Right lung (tissue), 10 donors: ENCODE measurements at places on chromosomes 2 and 18.

GRCh38 chr18:78769502-78770105 is 210.0 kb upstream of the SALL3 start:
- DNase-seq: no peak

DNA sequence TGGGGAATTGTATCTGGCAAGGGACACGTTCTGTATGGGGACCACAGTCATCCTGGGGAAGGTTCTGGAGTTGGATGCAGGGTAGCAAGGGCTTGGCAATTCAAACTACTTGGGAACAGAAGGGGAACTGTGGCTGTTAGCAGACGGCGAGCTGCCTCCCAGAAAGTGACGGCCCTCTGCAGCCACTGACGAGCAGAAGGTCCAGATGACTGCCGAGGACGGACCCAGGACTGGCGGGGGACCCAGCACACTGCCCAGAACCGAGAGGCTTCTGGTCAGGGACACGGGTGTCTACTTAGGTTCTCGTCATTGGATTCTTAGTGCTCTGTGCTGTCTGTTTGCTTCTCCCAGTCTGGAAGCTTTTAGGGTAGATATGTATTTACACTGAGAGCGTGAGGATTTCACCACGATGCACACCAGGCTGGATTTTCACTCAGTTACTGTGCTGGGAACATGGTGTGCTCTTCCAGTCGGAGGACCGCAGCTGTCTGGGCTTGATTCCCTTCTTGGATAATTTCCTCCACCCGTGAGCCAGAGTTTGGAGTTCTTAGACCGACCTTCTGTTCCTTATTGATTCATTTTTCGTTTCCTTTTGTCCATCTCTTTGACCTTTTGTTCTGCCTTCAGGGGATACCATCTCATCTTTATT is 13.4 kb downstream of the GPR35 start:
- DNase-seq: no peak

GRCh38 chr2:127570282-127571250 is 35.1 kb downstream of the MYO7B start:
- DNase-seq: no peak

DNA sequence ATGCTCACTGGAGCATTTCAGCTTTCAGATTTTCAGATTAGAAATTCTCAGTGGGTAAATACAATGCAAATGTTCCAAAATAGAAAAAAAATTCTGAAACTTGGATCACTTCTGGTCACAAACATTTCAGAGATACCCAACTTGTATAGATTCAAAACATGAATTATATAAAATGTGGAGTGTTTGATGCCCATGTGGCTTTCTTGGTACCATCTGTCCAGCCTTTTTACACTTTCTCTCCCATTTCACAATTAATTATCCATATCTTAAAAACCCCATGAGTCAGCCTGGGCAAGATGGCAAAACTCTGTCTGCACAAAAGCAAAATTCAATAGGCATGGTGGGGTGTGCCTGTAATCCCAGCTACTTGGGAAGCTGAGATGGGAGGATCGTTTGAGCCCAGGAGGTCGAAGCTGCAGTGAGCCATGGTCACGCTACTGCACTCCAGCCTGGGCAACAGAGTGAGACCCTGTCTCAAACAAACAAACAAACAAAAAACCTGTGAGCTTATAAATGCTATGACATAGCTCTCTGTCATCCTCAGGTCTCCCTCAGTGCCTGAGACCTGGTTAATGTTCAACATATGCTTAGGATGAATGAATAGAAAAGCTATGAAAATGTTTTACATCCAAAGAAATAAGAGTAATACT is 146.3 kb upstream of the TTC39C start:
- no peak for DNase-seq

DNA sequence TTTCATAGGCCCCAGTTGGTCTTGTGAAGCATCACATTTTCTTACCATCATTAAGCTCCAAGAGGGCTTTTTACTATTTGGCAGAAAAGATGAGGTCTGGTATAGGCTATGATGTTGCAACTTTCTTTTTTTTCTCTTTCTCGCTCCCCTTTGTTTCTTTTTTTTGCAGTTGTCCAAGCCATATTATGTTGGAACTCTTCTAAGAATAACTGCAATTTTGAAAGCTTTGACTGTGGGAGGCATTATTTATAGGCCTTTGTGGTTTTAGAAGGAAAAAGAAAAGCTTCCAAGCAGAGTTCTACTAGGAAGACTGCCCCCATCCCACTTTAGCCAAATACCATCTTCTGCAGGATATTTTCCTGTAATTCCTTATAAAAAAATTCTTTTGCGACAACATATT is 571.6 kb downstream of the ARHGAP15 start:
- DNase-seq: no peak

- no peak for DNase-seq
Measured at GRCh38 chr2:151520976-151521375, 111.3 kb downstream of the RIF1 start.

DNA sequence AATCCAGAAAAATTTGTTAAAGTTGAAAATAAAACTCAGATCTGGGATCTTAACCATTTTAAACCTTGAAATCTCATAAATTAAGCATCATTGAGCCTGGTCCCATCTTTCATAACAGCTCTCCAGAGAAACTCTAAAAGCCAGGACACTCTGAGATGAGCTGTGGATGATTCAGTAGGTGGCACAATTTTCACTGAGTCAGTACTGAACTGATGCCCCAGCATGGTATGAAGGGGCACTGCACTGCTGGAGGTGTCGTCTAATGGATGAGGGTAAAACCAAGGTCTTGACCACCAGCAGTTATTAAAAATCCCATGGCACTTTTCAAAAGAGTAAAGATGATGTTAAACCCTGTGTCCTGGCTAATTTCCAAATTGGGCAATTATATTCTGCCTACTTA is 170.6 kb downstream of the FIGN start:
- no peak for DNase-seq
